ENCODE measurements at places on chromosomes 6 and 20.

GRCh38 chr6:56699066-56699654 lies 56.5 kb upstream of the DST start:
- peak; percentile 43 for DNase-seq

DNA sequence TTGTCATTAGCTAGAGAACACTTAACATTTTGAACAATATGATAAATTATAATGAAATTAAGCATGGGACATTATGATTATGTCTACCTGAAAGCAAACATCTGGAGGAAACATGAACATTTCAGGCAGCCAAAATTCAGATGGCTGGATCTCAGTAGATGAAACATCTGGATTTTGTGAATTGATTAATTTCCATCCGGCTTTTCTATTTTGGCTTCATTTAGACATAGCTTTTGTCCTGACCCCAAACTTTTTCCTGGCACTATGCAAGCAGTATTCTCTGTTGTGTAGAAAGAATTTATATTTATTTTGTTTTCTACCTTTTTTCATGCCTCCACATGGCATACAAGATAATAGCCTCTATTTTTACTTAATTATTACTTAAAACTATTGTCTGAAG lies 186.3 kb downstream of the OGFRL1 start:
- no peak for DNase-seq

DNA sequence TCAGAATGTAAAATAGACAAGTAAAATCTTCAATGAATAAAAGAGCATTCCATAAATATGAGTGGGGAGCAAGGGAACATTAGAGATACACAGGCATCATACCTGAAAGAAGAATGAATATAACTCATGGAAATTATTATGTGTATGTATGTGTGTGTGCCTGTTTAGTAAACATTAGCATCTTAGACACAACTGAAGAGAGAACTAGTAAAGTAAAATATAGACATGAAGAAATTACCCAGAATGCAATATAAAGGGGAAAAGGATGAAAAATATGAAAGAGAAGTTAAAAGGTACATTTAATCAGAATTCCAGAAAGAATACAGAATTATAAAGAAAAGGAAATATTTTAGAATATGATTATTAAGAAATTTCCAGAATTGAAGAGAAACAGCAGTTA lies 264.3 kb downstream of the KCNQ5 start:
- no peak for DNase-seq

DNA sequence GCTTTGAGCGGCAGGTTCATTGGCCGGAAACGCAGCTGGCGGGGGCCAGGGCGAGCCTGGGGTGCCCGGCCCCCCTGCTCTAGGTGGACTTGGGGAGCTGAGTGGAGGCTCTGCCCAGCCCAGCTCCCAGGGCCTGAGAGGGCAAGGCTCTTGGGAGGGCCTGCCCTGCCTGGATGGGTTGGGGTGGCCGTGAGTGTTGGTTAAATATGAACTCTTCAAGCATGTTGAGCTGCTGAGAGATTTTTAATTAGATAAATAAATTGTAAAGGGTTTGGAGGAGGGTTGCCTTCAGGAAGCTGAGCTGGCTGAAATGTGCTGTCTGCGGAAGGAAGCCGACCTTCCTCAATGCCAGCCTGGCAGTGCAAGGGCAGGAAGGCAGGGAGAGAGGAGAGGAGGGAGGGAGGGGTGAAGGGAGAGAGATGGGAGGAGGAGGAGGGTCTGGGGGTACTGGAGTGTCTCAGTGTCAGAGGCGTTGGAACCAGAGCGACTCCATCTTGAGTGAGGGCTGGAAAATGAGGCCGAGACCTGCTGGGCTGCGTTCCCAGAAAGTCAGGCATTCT lies 39.4 kb upstream of the PMEPA1 start:
- no peak for DNase-seq

DNA sequence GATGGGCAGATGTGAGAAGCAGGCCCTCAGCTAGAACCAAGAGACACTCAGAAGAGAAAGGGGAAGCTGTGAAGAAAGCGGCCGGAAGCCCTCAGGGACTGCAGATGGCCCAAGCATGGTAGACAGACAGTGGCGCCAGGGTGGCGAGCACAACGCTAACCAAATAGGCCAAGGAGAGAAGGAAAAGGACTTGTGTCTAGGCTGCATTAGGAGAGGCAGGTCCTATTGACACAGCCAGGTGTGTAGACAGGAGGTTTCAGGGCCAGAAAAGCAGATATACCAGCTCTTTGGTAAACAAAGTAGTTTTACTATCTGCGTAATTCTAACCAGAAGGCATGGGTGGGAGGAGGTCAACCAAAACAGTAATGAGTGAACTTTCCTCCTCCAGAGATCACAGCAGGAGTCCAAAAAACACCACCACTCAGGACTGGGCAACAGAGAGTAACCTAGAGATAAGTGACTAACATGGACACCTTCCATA lies 15.8 kb upstream of the MAP7 start:
- no peak for DNase-seq

DNA sequence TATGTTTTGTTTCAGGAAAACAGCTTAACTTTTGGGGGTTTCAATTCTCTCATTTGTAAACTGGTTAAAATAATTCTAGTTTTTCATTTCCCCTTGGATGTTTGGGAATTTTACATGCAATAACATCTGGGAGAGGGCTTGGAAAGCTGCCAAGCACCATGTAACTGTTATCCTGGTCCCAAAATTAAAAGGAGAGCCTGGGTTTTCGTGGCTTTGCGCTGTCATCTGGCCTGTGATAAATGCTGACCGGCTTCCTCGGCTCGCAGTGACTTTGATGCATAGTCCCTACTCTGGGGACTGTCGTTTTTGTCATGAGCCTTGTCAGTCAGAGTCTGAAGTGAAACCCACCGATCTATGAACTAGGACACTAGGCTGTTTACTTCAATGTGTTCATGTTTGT lies 12.2 kb downstream of the SLC35F1 start:
- DNase-seq, result no peak

GRCh38 chr6:29552512-29553051 lies 7.0 kb downstream of the UBD start:
- DNase-seq, result no peak
